ENCODE measurements at places on chromosomes 11 and 22.

DNA sequence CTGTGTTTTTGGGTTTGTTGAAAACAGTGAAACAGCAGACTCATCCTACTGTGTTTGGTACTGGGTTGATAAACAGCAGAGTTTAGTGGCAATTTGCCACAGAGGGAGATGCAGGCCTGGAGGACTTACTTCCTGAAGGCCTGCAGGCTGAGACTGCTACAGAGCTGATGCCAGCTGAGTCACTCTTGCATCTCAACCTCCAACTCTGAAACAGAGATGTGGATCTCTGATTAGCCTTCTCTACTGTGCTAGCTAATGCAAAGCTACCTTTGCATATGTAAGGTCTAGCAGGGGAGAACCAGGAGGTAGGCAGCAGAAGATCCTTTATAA is 14.3 kb downstream of the ATP5MG start:
- DNase-seq: no peak

GRCh38 chr11:2210366-2211112 is 38.9 kb upstream of the TH start:
- no peak for DNase-seq

GRCh38 chr11:14079011-14079410 is 116.5 kb downstream of the SPON1 start:
- no peak for DNase-seq

DNA sequence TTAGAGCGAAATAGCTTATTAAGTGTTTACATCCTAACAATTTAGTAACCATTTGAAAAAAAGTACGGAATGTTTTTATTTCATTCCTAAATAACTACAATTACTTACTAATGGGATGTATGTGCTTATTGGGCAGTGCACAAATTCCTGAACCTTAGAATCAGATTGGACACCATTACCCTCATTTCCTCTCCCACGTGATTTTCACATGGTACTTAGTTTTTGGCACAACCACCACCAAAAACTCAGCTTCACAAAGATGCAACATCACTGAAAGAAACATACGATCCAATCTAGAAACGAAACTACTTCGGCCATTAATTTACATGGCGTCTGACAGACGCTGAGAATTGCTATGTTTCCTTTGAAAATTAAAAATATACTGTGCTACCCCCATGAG is 81.5 kb downstream of the FBXO7 start:
- no peak for DNase-seq

DNA sequence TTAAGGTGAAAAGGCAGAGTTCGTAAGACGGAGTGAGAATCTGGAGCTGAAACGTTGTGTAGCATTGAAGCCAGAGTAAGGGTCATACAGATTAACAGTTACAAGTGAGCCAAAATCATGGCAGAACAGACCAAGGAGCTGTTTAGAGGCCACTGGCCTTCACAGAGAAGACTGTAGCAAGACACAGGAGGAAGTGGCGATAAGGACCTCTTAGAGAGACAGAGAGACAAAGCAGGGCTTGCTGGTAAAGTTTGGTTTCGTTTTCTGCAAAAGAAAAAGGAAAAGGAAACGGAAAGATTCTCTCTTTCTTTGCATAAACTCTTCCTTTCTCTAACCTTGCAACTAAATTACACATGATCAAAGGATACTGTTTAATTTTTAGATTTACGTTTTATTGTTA is 83.0 kb downstream of the AASDHPPT start:
- DNase-seq: no peak

GRCh38 chr22:19207401-19207808 is 28.9 kb upstream of the SLC25A1 start:
- DNase-seq: no peak

DNA sequence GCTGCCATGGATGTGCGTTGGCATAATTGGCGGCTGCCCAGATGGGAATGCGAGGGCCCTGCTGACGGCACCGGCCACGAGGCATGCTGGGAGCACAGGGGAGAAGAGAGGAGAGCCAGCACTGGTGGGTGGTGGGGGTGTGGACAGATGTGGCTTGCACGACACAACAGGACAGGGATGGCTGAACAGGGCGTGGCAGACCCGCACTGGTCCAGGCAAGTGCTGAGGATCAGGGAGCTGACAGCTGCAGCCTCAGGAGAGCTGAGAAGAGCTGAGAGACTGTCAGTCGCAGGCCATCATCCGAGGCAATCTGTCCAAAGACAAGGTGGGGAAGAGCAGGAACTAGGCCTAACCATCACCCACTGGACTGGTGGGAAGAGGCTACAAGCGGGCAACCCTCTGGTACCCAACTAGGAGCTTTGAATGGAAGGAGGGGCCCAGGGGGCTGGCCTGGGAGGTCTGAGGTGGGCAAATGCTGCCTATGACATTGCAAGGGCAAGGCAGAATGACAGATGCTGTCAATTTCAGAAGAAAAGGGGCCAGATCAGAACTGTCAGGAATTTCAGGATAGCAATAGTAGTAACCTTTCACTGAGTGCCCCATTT is 2.4 kb downstream of the GNB1L start:
- DNase-seq: peak; percentile 37

DNA sequence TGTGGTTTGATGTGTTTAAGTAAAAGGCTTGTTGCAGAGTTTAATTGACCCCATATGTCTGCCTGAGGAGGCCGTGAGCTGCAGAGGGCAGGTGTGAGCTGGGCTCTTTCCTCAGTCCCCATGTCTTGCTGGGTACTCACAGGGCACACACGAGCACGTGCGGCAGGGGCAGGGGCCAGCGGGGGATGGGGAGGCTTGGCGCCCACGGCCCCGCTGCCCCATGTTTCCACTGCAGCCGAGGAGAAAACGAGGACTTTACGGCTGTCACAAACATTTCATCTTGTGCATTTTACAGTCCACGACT is 24.7 kb upstream of the CCDC188 start:
- DNase-seq: no peak

GRCh38 chr11:71207563-71207962 is 44.8 kb downstream of the SHANK2 start:
- no peak for DNase-seq

DNA sequence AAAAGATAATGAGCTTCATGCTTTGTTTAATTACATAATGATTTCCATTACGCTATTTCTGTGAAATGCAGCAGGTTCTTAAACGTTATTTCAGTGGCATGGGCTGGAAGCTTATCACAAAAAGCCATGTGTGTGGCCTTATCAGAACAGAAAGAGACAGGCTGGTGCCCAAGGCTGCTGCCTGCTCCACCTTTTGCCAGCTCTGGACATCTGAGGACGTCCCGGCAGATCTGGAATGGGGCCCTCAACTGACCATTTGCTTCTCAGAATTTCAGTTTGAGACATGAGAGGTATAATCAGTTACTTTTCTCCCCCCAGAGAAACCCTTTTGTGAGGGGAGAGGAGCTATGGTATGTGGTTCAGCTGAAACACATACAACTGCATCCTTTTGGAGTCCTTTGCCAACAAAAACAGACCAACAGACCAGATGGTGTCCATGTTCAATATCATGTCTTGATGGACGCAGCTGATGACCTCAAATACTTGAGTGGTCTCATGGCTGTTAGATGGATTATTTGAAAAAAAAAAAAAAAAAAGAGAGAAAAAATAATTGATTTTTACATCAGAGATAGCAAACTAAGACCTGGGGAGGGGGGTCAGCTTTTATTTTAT is 8.6 kb downstream of the CDPF1 start:
- DNase-seq: no peak

DNA sequence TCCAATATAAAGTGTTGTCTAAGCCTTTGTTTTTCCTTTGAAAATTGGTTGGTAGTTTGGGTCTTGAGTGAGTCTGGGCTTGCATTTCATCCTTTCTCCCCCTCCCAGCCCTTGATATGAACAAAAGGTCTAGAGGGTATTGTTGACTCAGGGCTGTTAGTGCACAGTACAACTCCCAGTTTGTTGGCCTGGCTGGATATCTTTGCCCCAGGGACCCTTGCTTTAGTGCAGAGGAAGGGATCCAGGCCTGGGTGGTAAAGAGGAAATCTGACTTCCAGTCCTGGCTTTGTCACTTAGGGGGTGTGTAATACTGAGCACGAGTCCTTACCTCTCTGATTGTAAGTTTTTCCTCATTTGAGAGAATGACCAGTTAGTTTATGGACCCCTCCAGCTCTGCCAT is 330.4 kb downstream of the TMEM135 start:
- no peak for DNase-seq

DNA sequence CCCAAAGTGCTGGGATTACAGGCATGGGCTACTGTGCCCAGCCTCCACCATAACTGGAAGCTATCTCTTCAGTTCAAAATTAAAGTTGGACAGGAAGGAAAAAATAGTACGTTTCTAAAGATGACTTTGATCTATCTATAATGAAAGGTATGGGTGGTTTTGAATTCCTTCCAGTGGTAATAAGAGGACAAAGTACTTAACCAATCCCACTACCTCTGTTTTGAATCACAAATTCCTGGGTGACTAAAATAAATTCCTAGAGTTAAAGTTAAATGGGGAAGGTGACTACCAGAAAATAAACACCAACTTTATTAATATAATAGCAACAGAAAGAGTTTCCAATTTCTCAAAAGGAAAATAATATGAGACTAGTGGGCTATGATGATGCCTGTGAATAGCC is 9.1 kb downstream of the PHF5A start:
- DNase-seq: no peak

- DNase-seq: no peak
Measured at GRCh38 chr22:38317995-38318715, 922 bp upstream of the CSNK1E start.

GRCh38 chr11:110766316-110766715 is 54.1 kb upstream of the ARHGAP20 start:
- no peak for DNase-seq

DNA sequence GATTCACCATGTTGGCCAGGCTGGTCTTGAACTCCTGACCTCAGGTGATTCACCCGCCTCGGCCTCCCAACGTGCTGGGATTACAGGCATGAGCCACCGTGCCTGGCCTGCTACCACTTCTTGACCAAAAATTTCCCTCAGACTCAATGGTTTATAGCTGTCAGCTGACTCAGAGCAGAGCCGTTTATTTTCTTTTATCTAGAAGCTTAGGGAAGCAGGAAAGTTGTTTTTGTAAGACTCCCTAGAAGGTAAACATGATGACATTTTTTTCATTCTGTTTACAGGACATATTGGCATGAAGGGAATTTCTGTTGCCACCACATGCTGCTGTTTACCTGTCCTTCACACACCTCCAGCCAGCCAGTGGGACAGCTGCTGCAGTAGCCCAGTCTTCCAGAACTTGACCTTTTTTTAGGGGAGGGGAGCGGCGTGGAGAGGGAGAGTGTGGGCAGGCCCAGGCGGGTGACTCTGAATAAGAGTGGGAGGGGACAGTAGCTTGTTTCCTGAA is 56.1 kb upstream of the PTPRJ start:
- DNase-seq: no peak

- peak; percentile 15 for DNase-seq
Measured at GRCh38 chr11:121321614-121322243, 29.2 kb downstream of the SC5D start.

GRCh38 chr11:61917334-61918109 is at the start of gene RAB3IL1:
RAB3IL1 (minus strand) TSS chr11:61917566; CDS start chr11:61917367, 199 bp downstream.
- DNase-seq: no peak

GRCh38 chr11:69310351-69310750 is 16.4 kb downstream of the MYEOV start:
- no peak for DNase-seq

DNA sequence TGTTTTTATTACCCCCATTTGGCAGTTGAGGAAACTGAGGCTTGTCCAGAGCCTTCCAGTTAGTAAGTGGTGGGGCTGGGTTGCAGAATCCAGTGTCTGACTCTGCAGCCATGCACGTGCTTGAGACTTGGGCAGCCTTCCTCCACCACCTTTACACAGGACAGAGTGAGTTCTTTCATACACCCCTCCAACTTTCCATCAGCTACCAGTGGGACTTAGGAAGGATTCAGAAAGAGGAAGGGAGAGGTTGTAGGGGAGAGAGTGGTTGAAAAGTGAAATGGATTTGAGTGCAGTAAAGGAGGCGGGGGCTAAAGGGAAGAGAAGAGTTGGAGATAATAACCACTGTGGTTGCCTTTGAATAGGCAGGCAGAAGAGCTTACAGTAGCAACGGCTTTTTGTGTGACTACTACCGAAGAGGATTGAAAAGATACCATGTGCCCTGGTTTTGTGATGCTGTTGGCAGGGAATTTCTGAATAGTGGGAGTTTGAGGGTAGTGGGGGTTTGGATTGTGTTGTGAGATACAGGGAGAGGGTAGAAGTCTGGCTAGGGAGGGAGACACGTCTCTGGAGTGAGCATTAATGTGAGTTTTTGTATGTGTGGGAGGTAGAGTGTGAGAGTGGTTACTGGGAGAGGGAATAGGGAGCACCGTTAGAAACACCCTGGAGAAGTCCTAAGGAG is 1.7 kb downstream of the UVRAG start:
- no peak for DNase-seq

DNA sequence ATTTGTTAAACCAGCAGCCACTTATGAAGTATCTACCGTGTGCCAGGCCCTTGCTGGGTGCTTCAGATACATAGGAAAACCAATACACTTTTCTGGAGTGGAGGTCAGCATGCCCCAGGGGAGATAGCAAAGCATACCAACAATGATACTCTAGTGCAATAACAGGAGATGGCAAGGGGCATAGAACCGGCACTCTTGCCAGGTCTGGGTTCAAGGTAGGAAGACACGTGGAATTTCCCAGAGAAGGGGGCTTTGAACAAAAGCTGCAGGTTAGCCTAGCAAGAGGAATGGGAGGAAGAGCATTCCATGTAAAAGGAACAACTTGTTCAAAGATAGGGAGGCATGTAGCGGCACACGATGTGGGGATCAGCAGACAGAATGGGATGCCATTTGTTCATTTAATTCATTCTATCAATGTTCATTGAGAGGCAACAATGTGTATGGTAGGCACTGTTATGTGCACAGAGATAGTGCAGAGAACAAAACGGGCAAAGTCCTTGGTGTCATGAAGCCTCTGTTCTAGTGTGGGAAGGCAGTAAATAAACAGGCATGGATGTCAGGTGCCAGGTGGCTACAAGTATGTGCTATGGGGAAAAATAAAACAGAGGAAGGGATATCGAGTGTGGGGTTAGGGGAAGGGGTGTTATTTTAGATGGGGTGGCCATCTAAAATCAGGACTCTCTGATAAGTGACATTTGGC is 162.6 kb upstream of the E2F8 start:
- DNase-seq: no peak

- peak; percentile 92 for DNase-seq
Measured at GRCh38 chr11:68257477-68258362, 14.1 kb downstream of the C11orf24 start.

- peak; percentile 8 for DNase-seq
Measured at GRCh38 chr11:16935518-16936302, 78.5 kb downstream of the PLEKHA7 start.

DNA sequence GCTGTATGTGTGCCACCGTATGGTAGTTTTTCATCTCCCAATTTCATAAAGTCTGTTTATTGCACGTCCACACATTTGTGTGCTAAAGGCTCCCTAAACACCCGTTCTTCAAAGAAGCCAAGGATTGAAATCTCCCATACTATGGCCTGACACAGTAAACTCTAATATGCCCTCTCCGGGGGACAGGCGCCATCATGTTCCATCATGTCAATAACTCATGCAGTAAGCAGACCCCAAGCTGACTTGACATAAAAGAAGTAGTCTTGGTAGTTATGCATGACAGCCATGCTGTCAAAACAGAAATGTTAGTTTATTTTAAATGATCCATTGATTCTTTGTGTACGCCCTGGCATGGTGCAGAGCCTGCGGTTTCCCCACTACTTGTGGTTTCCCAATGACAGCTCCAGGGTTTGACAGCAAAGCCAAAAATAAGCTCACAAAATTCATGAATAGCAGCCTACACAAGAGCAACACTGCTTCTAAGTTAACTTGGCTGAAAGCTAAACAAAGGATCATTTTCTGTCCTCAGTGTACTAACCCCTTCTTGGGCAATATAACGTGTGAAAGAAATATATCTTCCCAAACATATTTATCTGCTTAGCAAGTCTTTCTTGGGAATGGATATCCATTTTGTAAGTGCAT is 56.5 kb upstream of the CABP7 start:
- no peak for DNase-seq

GRCh38 chr11:46270684-46271083 is 6.8 kb upstream of the CREB3L1 start:
- no peak for DNase-seq
